Naive B cell (primary cell): ENCODE measurements at places on chromosomes 5 and 9. TPM values are rescaled to one million over a fixed set of nuclear protein-coding genes. Genes with fewer than 3 reads are reported as not detected.

DNA sequence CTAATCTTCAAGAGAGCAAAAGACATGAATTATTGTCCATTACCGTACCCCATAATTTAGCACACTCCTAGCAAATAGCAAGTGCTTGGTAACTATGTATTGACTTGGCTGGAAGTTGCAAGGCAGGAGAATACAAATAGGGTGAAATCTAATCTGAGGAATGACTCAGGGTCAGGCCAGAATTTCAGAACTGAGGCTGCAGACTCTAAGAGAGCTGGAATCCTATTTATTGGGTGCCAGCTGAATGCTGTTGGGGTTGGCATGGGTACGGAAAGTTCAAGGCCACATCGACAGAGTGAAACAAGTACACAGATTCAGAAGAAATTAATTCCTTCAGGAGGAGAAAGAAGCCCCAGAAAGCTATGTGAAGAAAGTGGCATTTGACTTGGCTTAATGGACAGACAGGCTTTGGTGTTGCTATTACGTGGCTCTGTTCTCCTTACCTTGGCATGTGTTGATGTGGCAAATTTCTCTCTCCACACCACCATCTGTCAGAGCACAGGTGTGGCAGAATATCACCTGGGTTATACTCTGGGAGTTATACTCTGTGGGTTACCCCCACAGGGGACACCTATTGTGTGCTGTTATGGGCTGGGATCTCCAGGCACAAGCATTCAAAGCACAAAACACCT, 20.9 kb upstream of the ASTN2 start:
- no peaks in the 10 kb centered on the region for H3K4me1 ChIP-seq
- no peak overlapping the region for H3K4me3 ChIP-seq
- H3K27me3 ChIP-seq = no peaks in the 10 kb centered on the region

The SHROOM1 gene
- not detected for polyA plus RNA-seq

GRCh38 chr5:83095957-83096539, 18.7 kb downstream of the XRCC4 start:
- H3K4me3 ChIP-seq = no peak overlapping the region

GRCh38 chr9:13377171-13377925, 97.9 kb upstream of the MPDZ start:
- no peak overlapping the region for H3K4me3 ChIP-seq
- no peaks in the 10 kb centered on the region for H3K4me1 ChIP-seq
- H3K27me3 ChIP-seq = no peaks in the 10 kb centered on the region
- H3K27ac ChIP-seq = no peak overlapping the region
- H3K36me3 ChIP-seq = no peaks in the 10 kb centered on the region

GRCh38 chr9:112726428-112726827, 8.5 kb upstream of the INIP start:
- peaks cover 24% of the 10 kb centered on the region for H3K4me1 ChIP-seq
- no peaks in the 10 kb centered on the region for H3K36me3 ChIP-seq
- no peaks in the 10 kb centered on the region for H3K27me3 ChIP-seq
- peak; percentile 24 for DNase-seq

DNA sequence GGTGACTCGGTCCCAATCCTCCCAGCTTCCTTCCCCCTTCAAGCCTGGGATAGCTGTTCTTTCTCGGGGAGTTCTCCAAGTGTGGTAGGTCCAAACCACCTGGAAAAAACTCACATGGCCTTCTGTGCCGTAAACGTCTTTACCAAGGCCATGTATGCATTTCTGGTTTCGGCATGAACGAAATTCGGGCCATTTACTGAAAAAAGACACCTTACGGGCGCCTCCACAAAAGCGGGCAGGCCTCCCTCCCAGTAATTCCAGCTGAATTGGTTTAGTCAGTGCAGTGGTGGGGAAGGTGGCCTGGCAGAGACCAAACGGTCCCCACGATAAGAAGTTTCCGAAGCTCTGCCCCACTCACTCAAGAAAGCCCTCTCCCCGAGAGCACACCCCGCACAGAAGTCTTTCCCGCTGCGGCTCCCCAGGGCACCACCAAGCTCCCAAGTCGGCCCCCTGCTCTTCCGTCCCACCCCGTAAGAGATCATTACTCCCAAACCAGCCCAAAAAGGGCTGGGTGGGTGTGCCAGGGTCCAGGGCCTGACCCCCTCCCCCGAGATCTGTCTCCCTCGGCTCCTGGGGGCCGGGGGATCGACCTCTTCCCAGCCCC, 86.3 kb upstream of the MELK start:
- DNase-seq = no peak
- peaks cover 58% of the 10 kb centered on the region for H3K4me1 ChIP-seq
- H3K36me3 ChIP-seq = no peaks in the 10 kb centered on the region
- peak overlapping the region; percentile 85 for H3K27ac ChIP-seq
- H3K27me3 ChIP-seq = no peaks in the 10 kb centered on the region
- peak overlapping the region; percentile 94 for H3K4me3 ChIP-seq

- H3K36me3 ChIP-seq = no peaks in the 10 kb centered on the region
- H3K27ac ChIP-seq = no peak overlapping the region
- DNase-seq = no peak
- peaks cover 77% of the 10 kb centered on the region for H3K27me3 ChIP-seq
- H3K4me1 ChIP-seq = no peaks in the 10 kb centered on the region
These were observed 69.0 kb downstream of the TSPAN17 start for GRCh38 chr5:176716320-176716719.

DNA sequence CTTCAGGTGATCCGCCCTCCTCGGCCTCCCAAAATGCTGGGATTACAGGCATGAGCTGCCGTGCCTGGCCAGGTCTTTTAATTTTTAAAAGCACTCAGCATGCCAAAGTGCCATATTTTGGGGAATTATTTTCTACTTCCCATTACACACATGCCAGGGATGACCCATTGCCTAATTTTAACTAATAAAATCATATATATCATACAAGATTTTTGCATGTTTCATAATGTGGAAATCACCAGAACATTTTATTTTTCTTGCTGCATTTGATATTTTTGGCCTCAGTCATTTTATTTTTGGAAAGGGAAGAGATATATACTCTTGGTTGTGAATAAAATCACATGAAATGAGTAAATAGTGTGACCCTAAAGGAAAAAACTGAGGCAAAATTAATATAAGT, 45.3 kb upstream of the TENT2 start:
- peaks cover 6% of the 10 kb centered on the region for H3K4me1 ChIP-seq
- no peak overlapping the region for H3K4me3 ChIP-seq
- no peak for DNase-seq
- H3K27ac ChIP-seq = no peak overlapping the region

The ECM2 gene
- polyA plus RNA-seq = not detected

The BTNL8 gene
- not detected for polyA plus RNA-seq

DNA sequence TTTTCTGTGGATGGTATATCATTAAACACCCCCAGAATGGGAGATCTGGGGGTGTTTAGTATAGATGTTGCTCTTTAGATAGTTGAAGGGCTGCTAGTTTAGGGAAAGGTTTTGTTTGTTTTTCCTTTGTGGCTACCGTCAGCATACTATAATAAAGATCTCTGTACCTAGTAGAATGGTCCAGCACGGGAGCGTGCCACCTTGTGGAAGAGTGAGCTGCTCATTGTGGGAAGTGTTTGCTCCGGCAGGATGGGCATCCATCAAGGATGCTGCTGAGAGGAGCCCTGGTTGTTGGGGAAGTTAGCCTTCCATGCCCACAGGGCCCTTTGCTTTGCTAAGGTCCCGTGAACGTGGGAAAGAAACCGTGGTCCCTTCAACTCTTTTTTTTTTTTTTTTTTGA, 113.1 kb downstream of the LIFR start:
- no peak for DNase-seq
- peaks cover 3% of the 10 kb centered on the region for H3K36me3 ChIP-seq
- H3K27me3 ChIP-seq = peaks cover 77% of the 10 kb centered on the region
- H3K4me1 ChIP-seq = no peaks in the 10 kb centered on the region
- H3K4me3 ChIP-seq = no peak overlapping the region
- H3K27ac ChIP-seq = no peak overlapping the region

DNA sequence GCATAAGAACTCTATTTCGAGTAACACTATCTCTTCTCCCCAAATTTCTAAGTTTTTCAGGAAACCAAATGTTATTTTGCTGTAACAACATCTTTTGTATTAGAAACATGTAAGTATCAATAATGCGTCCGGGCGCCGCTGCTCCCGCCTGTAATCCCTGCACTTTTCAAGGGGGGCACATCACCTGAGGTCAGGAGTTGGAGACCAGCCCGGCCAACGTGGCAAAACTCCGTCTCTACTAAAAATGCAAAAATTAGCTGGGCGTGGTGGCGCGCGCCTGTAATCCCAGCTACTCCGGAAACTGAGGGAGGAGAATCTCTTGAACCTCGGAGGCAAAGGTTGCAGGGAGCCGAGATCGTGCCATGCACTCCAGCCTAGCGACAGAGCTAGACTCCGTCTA, 881.1 kb upstream of the NUDT12 start:
- DNase-seq = no peak
- H3K4me1 ChIP-seq = no peaks in the 10 kb centered on the region
- no peaks in the 10 kb centered on the region for H3K36me3 ChIP-seq
- no peak overlapping the region for H3K4me3 ChIP-seq

The TMEM215 gene
- not detected for polyA plus RNA-seq

The FLT4 gene
- not detected for polyA plus RNA-seq

DNA sequence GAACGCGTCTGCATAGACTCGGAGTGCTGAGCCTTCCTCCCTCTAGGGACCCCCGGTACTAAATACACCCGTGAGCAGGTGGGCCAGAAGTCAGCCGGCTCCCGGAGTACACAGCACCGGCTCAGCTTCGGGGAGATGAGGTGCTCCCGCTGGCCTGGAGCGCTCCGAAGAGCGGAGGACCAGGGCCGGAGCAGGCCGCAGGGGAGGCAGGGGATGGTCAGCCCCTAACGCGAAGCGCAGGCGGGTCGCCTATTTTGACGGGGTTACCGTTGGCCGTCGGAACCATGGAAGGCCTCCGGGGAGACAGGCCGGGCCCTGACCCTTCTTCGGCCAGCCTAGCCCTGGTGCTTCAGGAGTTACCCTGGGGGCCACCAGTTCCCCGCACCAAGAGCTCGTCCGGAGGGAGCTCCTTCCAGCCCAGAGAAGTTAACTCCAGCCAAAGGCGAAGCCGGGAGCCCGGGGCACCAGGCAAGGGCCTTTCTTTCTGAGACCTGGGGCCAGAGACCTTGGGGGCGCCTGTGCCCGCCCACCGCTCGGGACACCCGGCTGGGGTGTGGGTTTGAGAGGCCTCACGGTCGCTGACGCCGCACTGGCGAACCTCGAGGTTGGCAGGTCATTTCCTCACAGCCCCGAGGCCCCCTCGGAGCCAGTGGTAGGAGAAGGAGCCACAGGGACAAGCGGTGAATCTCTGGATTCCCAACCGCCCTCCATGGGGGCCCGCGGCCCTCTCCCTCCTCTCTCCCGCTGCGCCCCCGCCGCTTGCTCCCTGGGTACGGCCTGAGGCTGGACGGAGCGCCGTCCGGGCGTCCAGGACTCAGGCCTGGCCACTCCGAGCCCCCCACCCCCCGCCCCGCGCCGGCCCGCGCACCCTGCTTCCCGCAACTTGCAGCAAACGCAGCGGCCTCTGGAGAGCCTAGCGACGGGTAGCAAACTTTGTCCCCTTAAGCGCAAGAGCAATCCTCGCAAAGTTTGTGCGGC, 3.4 kb upstream of the IRX4 start:
- H3K27ac ChIP-seq = no peak overlapping the region
- H3K27me3 ChIP-seq = peaks cover 54% of the 10 kb centered on the region
- no peak for DNase-seq
- H3K4me3 ChIP-seq = peak overlapping the region; percentile 30

The NR4A3 gene
- polyA plus RNA-seq = 1.3 TPM

DNA sequence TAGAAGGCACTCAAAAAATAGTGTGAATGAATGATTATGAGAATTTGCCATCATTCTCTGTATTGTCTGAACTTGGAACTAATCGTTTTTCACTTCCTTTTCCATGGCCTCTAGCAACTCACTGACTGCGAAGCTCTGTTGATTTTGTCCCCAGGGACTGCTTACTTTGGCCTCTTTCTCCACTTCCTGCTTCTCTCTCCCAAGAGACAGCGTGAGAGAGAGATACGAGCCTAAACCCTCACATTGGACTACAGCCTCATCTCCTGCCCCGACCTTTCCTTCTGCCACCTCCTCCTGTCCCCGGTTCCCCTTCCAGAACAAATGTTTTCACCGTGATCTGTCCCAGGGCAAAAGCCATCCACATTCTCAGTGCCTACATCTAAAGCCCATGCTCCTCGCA, 300.8 kb upstream of the PANK3 start:
- H3K27me3 ChIP-seq = peaks cover 39% of the 10 kb centered on the region
- DNase-seq = peak; percentile 13
- peaks cover 7% of the 10 kb centered on the region for H3K36me3 ChIP-seq
- H3K4me3 ChIP-seq = peak overlapping the region; percentile 37

DNA sequence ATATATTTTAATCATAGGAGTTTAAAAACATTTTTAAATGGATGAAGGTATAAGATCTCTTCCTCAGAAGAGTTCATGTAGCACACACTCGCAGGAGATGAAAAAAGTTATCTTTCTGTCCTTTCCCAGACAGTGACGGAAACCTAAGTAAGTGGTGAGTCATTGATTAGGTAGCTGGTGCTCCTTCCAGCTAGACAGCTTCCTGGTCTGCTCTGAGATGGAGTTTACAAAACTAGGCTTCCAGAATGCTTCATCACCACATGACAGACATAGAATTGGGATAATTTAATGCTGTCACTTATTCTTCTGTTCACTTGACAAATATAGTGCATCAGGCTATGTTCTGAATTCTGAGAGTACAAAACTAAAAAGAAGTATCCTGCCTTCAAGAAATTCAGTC, 2393.0 kb upstream of the C9orf72 start:
- no peak overlapping the region for H3K4me3 ChIP-seq
- H3K4me1 ChIP-seq = no peaks in the 10 kb centered on the region
- no peak for DNase-seq
- no peak overlapping the region for H3K27ac ChIP-seq
- no peaks in the 10 kb centered on the region for H3K27me3 ChIP-seq

DNA sequence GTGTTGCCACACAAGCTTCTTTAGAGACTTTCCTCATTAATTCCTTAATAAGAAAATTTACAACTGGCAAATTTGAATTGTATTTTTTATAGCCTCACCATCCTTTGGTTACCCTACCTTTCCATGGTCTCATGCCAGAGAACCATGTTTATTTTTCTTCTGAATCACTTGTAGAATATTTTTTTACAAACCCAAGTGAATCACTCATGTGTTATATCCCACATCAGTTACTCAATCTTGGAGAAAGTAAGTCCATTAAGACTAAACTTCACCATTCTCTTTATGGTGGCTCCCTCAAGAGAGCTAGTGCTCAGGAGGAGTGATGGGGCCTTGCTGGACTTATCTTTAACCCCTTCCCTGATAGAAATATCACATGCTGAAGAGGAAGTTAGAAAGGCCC, 128.9 kb downstream of the SUSD1 start:
- DNase-seq = no peak
- H3K4me3 ChIP-seq = no peak overlapping the region
- no peak overlapping the region for H3K27ac ChIP-seq
- peaks cover 25% of the 10 kb centered on the region for H3K4me1 ChIP-seq
- no peaks in the 10 kb centered on the region for H3K27me3 ChIP-seq
- peaks cover 15% of the 10 kb centered on the region for H3K36me3 ChIP-seq

DNA sequence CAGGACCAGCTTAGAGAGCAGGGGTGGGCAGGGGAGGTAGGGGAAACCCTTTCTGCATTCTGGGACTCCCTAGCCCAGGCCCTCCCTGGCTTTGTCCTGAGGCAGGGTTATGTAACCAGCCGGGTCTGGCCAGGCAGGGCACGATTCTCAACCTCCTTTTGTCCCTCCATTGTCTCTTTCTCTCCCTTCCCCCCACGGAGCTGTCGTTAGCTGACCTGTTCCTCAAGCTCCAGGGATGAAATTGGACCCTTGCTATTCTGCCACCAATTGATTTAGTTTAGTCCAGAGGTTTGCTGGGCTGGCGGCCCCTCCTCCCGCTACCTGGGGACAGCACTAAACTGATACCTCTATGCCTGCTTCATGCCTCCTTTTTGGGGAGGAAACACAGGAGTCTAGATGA, 9.4 kb upstream of the NDST1 start:
- DNase-seq = no peak
- no peaks in the 10 kb centered on the region for H3K36me3 ChIP-seq
- peaks cover 15% of the 10 kb centered on the region for H3K4me1 ChIP-seq
- H3K27me3 ChIP-seq = no peaks in the 10 kb centered on the region

The ADAMTS2 gene
- not detected for polyA plus RNA-seq

The RANBP17 gene
- polyA plus RNA-seq = not detected
